Ovary (tissue), 10 donors: ENCODE measurements at places on chromosomes 6 and 20. TPM values are rescaled to one million over a fixed set of nuclear protein-coding genes. Genes with fewer than 3 reads are reported as not detected.

- H3K27ac ChIP-seq: no peak overlapping the region
- H3K4me1 ChIP-seq: peaks cover 2% of the 10 kb centered on the region
- no peaks in the 10 kb centered on the region for H3K27me3 ChIP-seq
Observed at GRCh38 chr6:143536866-143537691, 25.6 kb upstream of the FUCA2 start.

DNA sequence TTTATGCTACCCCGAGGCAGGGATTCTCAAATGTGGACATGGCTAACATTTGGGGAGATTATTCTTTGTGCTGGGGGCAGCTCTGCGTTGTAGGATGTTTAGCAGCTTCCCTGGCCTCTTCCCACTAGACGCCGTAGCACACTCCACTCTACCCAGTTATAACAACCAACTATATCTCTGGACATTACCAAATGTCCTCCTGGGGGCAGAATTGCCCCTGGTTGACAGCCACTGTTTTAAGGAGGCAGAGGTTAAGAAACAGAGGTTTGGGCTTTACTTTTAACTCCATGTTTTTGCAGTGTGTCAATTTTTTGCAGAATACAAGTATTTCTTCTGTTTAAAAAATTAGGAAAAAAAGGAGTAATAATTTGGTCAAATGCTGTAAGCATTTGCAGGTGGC is 56.2 kb upstream of the BMP6 start:
- H3K36me3 ChIP-seq: no peaks in the 10 kb centered on the region
- no peaks in the 10 kb centered on the region for H3K27me3 ChIP-seq
- H3K4me3 ChIP-seq: no peak overlapping the region
- peaks cover 2% of the 10 kb centered on the region for H3K4me1 ChIP-seq
- DNase-seq: no peak
- H3K27ac ChIP-seq: no peak overlapping the region

DNA sequence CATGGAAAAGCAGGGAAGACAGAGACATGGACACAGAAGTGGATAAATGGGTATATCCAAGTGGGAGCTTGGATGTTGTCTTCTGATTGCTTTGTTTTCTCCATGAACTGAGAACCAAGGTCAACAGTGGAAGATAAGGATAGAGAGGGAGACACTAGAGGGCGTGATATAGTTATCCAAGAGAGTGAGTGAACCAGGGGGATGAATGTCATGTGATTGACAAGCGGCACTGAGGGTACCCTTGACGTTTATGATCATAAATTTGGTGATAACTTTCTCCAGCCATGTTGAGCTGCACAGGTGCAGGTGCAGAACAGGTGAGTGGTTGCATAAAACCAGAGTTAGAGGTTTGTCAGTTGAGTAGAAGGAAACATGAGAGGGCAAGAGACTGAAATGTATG is 20.7 kb downstream of the EBF4 start:
- H3K27ac ChIP-seq: no peak overlapping the region
- H3K36me3 ChIP-seq: no peaks in the 10 kb centered on the region
- no peaks in the 10 kb centered on the region for H3K27me3 ChIP-seq
- no peaks in the 10 kb centered on the region for H3K4me1 ChIP-seq
- DNase-seq: no peak

DNA sequence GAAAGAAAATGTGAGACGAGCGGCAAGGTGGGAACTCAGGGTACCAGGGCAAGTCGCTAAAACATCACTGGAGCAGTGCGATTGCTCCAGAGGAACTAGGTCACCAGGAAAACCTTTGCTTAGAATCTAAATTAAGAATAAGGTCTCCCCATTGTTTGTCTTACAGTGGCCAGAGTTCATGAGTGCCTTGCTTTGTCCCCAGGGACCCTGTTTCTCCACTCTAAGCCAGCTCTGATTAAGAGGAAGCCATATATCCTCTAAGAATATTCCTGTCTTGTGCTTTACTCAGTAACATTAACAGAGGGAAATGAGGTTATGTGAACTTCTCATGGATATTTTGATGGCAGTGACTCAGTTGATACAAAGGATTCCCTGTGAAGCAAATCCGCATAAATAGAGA is 305.8 kb downstream of the CD83 start:
- H3K27ac ChIP-seq: no peak overlapping the region
- no peak overlapping the region for H3K4me3 ChIP-seq
- no peaks in the 10 kb centered on the region for H3K27me3 ChIP-seq
- no peak for DNase-seq

Gene SYTL3
- total RNA-seq: 4.2 TPM

DNA sequence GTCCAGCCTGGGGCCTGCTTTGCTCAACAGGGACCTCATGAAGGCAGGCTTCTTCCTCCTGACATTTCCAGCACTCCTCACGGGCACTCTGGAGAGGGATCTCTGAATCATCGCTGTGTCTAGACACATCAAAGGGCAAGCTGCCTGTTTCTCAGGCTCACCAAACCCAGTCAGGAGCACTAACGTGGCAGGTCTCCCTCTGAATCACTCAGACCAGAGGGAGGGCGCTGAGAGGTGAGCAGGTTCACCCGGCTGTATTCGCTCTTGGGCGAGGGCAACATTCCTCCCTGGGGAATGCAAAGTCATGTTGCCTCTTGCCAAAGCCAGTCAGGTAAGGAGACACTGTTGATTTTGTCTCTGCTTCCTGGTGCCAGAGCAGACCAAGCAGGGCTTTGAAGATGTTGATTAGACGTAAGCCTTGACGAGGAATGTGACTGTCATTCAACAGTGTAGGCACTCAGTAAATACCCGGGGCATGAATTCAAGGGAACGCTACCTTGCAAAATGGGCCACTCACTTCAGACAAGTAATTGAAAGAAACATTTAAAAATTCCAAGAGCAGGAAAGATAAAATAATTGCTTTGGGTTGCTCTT is 50.1 kb downstream of the CYP24A1 start:
- no peak overlapping the region for H3K4me3 ChIP-seq
- no peaks in the 10 kb centered on the region for H3K27me3 ChIP-seq
- DNase-seq: no peak
- H3K4me1 ChIP-seq: no peaks in the 10 kb centered on the region
- no peaks in the 10 kb centered on the region for H3K36me3 ChIP-seq
- no peak overlapping the region for H3K27ac ChIP-seq

GRCh38 chr6:160917572-160917971 is 74.0 kb upstream of the MAP3K4 start:
- H3K4me1 ChIP-seq: no peaks in the 10 kb centered on the region
- H3K4me3 ChIP-seq: no peak overlapping the region
- no peak for DNase-seq

Gene VGLL2
- not detected for total RNA-seq

DNA sequence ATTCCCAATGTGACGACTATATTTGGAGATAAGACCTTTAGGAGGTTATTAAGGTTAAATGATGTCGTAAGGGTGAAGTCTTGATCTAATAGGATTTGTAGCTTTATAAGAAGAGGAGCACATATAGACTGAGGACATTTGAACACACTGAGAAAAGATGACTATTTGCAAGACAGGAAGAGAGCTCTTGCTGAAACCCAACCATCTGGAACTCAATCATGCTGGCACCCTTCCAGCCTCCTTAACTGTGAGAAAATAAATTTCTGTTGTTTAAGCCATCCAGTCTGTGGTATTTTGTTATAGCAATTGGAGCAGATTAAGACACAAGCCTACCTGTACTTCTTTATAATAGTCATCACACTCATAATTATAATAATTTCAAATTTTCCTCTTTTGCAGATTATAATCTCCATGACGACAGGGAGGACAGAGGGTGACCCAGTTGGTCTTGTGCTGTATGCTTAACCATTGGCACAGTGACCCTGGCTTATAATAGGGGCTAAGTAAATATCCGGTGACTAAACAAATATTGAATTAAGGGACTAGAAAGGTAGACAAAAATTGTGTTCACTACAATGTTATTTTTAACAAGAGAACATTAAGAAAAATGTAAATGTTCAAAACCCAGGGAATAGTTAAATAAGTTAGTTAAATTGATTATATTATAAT is 206.4 kb upstream of the HDDC2 start:
- no peak overlapping the region for H3K4me3 ChIP-seq
- no peaks in the 10 kb centered on the region for H3K27me3 ChIP-seq
- no peak overlapping the region for H3K27ac ChIP-seq
- H3K4me1 ChIP-seq: no peaks in the 10 kb centered on the region

GRCh38 chr6:143694560-143694959 is 16.8 kb downstream of the PHACTR2 start:
- H3K27me3 ChIP-seq: no peaks in the 10 kb centered on the region
- no peak for DNase-seq
- peaks cover 9% of the 10 kb centered on the region for H3K4me1 ChIP-seq
- H3K36me3 ChIP-seq: no peaks in the 10 kb centered on the region
- H3K4me3 ChIP-seq: no peak overlapping the region
- no peak overlapping the region for H3K27ac ChIP-seq

Gene TFAP2D
- total RNA-seq: not detected

Gene MYMX
- 0.50 TPM for total RNA-seq
